Endothelial cell of umbilical vein (primary cell): ENCODE measurements at places on chromosomes 3 and 15.

DNA sequence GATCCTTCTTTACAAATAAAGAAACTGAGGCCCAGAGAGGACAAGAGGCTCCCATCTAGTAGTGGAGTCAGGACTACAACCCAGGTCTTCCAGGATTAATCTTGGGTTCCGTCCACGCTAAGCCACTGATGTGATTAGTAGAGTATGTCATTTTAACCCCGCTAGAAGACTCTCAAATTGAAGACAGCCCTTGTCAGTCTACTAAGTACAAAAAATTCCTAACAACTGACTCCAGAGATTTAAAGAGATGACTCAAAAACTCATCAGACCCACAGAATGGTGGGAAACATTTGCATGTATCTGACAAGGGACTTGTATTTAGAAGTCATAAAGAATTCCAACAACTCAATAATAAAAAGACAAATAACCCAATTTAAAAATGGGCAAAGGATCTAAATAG is 145.3 kb downstream of the CNTN3 start:
- DNase-seq, result no peak

- DNase-seq, result peak; percentile 100
These were observed 72.1 kb downstream of the LRIG1 start for GRCh38 chr3:66428733-66429132.

GRCh38 chr15:75718328-75718727 is 5.7 kb upstream of the CSPG4 start:
- no peak for DNase-seq

DNA sequence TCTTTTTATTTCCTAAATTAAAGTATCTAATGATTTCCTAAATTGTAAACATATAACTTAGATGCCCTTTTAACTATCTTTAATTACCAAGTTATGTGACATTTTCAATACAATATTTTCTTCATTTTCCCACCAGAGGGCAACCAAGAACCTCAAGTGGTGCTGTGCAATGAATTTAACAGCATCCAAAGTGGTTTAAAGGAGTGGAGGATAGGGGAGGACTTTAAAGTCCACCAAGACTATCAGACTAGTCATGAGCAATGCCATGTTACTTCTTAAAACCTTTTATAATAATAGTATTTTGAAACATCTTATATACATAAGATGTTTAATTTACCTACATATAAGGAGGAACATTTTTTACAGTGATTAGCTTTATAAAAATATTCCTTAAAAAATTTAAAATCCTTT is 74.4 kb downstream of the DLG1 start:
- DNase-seq, result peak; percentile 64

DNA sequence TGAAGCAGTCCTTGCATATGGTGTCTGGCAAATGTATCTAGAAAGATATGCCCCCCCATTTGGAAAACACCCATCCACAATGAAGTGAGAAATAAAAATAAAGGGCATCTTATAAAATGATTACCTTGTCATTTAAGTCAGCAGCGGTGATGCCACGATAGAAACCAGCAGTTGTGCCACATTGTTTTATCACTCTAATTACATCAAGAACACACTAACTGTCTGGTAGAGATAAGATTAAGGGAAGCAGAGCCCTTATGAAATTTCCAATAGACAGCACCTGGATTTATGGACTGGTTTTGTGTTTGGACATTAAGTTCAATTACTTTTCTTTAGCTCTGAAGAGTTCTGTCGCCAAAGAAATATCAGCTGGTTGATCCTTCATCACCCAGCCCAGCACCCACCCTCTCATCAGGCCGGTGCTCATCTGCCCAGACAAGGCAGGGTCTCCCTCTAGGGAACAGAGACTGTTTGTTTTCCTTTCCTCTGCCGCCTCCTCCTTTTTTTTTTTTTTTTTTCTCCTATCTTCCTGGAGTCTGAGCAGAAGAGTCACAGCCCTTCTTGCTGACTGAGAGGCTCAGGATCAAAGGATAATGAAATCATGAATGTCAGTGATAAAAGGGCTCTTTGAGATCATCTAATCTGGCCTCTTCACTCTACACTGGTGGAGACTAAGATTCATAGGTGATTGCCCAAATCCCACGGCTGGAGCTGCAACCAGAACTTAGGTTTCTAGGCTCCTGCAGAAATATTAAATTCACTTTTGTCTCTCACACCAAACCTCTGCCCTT is 464.1 kb downstream of the NTRK3 start:
- no peak for DNase-seq

GRCh38 chr3:66052721-66053549 is 14.2 kb upstream of the MAGI1 start:
- no peak for DNase-seq

DNA sequence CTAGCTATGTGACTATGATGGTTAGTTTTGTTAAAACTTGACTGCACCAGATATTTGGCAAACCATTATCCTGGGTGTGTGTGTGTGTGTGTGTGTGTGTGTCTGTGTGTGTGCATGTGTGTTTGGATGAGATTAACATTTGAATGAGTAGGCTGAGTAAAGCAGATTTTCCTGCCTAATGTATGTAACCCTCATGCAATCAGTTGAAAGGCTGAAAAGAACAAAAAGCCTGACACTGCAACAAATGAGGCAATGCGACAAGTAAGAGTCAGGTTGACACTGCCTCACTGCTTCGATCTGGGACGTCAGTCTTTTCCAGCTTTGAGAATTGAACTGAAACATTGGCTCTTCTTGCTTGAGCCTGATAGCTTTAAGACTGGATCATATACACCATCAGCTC is 643.0 kb downstream of the NAALADL2 start:
- no peak for DNase-seq

GRCh38 chr3:9104121-9104520 is 140.8 kb upstream of the RAD18 start:
- DNase-seq, result no peak

DNA sequence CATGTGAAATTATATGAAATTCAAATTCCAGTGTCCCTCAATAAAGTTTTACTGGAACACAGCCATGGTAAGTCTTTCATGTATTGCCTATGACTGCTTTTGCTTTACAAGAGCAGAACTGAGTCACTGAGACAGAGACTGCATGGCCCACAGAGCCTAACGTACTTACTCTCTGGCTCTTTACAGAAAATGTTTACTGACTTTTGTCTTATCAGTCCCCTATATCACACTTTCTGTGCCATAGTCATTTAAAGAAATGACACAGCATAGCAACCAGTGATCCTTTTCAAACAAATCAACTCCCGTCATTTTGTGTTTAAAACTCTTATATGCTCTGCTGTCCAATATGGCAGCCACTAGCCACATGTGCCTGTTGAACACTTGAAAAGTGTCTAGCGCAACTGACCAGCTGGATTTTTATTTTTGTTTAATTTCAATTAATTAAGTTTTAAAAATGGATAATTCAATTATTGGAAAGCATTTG is 129.7 kb upstream of the CDIN1 start:
- DNase-seq, result no peak

- no peak for DNase-seq
These were observed 70.7 kb downstream of the XXYLT1 start for GRCh38 chr3:195200010-195200822.

GRCh38 chr3:174438501-174439145 is 420.5 kb upstream of the NAALADL2 start:
- DNase-seq, result peak; percentile 43

- DNase-seq, result no peak
These were observed 60.7 kb downstream of the AGTR1 start for GRCh38 chr3:148758303-148758884.

GRCh38 chr3:69784954-69785514 is 45.8 kb downstream of the MITF start:
- DNase-seq, result peak; percentile 41

GRCh38 chr3:25463836-25464418 is 35.9 kb downstream of the RARB start:
- no peak for DNase-seq

DNA sequence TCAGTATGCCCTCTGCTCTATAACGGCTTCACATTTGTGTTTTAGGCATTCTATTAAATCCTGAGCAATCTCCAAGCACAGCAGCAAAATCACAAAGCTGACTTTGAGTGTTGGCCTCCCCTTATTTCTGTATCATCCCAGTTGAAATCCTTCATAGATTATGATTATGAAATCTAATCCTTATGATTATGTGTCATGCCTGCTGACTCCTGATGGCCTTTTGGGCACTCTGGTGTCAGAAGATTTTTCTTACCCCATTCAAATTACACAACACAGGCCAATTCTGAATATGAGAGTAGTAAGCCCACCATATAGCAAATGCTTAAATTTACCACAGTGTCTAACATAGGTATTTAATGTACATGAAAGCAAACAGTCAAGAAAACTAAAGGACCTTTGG is 34.3 kb downstream of the CDV3 start:
- DNase-seq, result no peak

GRCh38 chr15:57563416-57563815 is 28.3 kb upstream of the MYZAP start:
- no peak for DNase-seq

- DNase-seq, result peak; percentile 43
These were observed 966.9 kb upstream of the NR2F2 start for GRCh38 chr15:95363646-95364045.

GRCh38 chr3:153903430-153903829 is 217.8 kb upstream of the ARHGEF26 start:
- DNase-seq, result no peak

DNA sequence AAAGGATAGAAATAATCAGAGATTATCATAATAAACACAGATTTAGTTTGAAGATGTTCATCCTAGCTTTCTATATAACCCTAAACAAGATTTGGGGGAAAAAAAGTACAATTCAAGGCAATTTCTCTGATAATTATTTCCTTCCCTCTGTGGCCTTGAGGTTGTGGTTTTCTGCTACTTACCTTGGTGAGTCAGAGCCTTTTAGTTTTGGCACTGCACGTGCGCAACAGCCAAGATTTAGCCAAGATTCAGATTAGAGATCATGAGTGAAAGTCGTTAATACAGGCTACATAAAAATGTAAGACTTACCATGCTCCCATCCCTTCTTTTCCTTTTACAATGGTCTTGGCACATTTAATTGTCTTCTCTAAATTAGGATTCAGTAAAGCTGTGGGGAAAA is 6.7 kb downstream of the LYZL4 start:
- no peak for DNase-seq

GRCh38 chr3:127196002-127196401 is 3.1 kb downstream of the PRR23E start:
- no peak for DNase-seq

DNA sequence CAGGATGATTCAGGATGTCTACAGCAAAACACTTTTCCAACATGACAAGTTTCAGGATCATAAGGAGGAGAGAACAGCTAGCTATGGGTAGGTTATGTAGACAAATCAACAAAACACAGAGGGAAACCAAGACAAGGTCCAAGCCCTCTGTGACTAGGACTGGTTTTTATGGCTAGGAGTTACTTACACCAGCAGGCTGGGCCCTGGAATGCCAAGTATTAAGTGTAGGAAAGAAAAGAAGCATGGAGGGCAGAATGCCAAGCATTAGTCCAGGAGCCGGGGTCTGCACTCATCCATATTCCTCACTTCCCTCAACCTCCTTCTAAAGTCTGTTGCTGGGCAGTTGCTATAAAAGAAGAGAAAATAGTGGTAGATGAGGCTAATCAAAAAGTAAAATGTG is 35.3 kb upstream of the PPP2R3A start:
- DNase-seq, result no peak

DNA sequence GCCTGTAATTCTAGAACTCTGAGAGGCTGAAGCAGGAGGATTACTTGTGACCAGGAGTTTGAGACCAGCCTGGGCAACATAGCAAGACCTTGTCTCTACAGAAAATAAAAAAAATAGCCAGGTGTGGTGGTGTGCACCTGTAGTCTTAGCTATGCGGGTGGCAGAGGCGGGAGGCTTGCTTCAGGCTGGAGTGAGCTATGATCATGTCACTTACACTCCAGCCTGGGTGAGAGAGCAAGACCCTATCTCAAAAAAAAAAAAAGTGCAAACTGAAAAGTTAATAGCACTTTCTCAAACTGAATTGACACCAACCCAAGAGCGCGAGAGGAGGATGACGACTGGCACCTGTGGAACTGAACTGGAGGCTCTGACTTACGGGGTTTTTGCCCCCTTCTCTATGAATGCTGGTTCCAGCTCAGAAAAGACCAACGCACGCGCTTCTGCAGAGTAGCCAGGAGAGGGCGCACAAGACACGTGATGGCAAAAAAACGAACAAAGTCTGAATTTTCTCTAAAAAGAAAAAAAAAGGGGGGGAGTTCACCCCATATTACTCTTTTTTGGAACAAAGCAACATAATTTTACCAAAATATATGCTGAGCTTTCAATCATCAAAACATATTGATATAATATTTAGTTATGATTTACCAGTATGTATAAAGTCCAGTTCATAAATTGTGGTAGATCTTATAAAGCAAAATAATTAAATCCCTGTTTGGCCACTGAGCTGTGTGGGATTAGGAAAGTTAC is 23.7 kb downstream of the CFAP92 start:
- DNase-seq, result peak; percentile 55

DNA sequence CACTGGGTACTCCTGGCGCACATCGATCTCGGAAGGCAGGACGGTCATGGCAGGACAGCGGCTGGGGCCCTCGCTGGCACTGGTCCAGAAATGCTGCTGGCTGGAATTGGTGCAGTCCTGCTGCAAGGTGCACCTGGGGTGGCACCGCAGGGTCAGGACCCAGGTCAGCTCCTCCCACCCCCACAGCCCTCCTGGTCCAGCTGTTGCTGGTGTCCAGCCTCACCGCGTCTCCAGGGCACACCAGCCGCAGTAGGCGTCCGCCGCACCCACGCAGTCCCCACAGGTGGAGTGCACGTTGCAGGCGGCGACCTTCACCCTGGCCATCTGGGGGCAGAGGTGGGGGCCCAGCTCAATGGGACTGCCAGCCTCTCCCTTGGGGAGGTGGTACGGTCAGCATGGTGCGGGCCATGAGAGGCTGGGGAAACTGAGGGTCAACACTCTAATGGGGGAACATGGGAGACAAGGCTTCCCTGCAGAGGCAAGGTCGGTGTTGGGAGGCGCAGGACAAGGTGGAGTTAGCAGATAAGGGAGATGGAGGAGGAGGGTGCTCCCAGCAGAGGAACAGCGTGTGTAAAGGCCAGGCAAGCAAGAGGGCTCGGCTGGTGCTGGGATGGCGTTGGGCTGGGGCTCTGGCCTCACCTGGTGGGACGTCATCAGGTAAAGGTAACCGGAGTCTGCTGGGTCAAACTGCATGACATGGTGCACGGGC is 20.4 kb downstream of the PLXND1 start:
- no peak for DNase-seq

- DNase-seq, result no peak
These were observed 29.3 kb upstream of the SLC24A5 start for GRCh38 chr15:48091522-48091921.

GRCh38 chr3:160314995-160315394 is 84.0 kb downstream of the IFT80 start:
- DNase-seq, result no peak

- DNase-seq, result no peak
These were observed 60.2 kb downstream of the ABTB1 start for GRCh38 chr3:127732879-127733350.

GRCh38 chr3:126567696-126568438 is 9.1 kb upstream of the C3orf22 start:
- DNase-seq, result no peak

- DNase-seq, result no peak
These were observed 243.0 kb downstream of the CD47 start for GRCh38 chr3:107847791-107848190.
